ENCODE measurements at places on chromosomes 7 and 10.

- no peak for DNase-seq
These were observed 34.5 kb downstream of the ADAP1 start for GRCh38 chr7:919924-920341.

DNA sequence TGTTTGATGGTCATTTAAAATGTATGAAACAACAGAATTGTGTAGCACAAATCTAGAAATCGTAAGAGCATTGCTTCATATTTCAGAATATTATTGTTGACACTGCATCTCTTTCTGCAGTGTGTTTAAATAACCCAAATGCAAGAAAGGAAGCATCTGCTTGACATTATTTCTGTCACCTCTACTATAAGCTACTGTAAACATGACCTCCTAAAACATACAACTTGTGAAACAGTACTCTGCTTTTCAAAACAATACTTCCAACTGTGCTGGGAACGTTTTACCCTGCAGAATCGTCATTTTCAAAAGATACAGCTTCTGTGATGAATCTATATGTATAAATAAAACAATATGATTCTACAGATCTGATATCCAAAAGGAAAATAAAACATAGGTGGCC is 82.0 kb downstream of the RNF133 start:
- DNase-seq = no peak

- no peak for DNase-seq
These were observed 37.4 kb upstream of the CDK6 start for GRCh38 chr7:92873776-92874175.

GRCh38 chr7:47804767-47805545 is 143.3 kb downstream of the PKD1L1 start:
- no peak for DNase-seq

Data from T-helper 17 cell (primary cell).